ENCODE measurements at places on chromosomes 1 and 21.

- no peak for DNase-seq
These were observed 10.7 kb upstream of the ELOA start for GRCh38 chr1:23732363-23733224.

DNA sequence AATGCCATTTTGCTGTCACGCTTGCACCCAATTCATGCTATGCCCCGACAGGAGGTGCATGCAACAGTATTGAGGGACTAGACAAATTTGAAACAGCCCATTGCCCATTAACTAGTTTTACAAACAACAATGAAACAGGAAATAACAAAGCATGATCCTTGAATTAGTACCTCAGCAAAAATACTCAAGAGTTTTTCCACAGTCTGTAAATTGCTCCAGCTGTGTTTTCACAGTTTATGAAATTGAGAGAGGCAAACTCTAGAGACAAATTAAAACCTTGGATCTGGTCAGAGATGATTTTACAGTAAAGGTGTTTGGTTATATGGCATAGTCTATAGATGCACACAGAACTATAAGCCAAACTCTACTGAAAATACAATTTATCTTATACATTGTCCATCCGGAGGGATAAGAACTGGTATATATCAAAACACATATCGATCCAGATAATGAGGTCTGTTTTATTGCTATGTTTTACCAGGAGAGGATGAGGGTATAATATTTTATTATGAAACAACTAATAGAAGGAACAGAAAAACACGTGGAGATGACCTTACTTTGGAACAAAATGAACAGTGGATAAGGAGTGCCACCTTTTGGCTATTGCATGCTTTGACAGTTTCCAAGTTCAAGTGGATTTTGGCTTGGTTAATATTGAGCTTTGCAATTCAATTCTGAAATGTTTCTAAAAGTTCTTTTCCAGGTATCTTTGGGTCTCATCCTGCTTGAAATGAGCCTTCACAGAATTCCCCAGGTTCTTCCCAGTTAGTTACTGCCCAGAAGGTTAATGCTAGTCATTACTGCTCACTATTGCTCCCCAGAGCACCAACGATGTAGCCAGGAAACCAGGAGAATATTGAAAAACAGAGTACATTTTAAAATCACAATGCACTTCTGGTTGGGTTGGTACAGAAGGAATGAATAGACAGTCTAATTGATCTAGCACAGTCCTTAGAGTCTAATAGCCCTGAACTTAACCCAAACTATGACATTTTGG, 45.7 kb downstream of the ZC3H11B start:
- no peak for DNase-seq

GRCh38 chr1:10498231-10498630, 23.5 kb downstream of the PEX14 start:
- DNase-seq: no peak

GRCh38 chr21:37546299-37546908, 179.8 kb downstream of the DYRK1A start:
- no peak for DNase-seq

- DNase-seq: no peak
These were observed 14.0 kb upstream of the ALX3 start for GRCh38 chr1:110084227-110085078.

- DNase-seq: peak; percentile 38
These were observed 88.0 kb upstream of the SLFNL1 start for GRCh38 chr1:41109310-41110197.

- no peak for DNase-seq
These were observed 192.1 kb downstream of the RHOU start for GRCh38 chr1:228927421-228927820.

- DNase-seq: no peak
These were observed 75.9 kb upstream of the SMYD2 start for GRCh38 chr1:214205053-214205452.

DNA sequence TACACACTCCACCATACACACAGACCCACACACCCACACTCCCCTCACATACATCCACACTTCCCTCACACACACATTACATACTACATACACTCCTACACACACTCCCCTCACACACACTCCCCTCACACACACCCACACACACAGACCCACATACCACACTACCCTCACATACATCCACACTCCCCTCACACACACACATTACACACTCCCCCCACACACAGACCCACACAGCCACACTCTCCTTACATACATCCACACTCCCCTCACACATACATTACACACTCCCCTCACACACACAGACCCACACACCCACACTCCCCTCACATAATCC, 32.6 kb upstream of the SELENON start:
- no peak for DNase-seq

- DNase-seq: no peak
These were observed 25.9 kb downstream of the SRSF11 start for GRCh38 chr1:70247122-70247521.

GRCh38 chr1:45586769-45587168, 2.9 kb downstream of the NASP start:
- DNase-seq: no peak
